ENCODE measurements at places on chromosomes 12 and 14. TPM values are rescaled to one million over a fixed set of nuclear protein-coding genes. Genes with fewer than 3 reads are reported as not detected.

DNA sequence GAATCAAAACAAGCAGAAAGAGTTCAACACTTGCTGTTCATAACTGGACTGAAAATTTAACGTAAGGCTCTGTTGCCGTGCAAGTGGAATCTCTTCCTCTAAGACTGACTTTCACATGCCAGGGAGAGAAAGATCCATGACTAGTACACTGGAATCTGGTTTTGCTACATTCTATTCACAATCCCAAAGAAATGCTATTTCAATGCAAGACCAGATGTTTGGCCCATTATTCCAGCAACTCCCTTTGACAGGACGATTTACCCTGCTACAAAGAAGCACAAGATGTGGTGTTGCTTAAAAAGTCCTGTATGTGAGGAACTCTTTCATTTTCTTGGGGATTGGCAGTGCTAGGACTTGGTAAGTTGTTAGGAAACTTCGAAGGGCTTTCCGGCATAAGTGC, 17.4 kb downstream of the RFC5 start:
- no peak for DNase-seq

- peak; percentile 19 for DNase-seq
Measured at GRCh38 chr14:96792591-96792990, 4.6 kb upstream of the VRK1 start.

GRCh38 chr14:66081594-66082376, 404.4 kb upstream of the CCDC196 start:
- no peak for DNase-seq

DNA sequence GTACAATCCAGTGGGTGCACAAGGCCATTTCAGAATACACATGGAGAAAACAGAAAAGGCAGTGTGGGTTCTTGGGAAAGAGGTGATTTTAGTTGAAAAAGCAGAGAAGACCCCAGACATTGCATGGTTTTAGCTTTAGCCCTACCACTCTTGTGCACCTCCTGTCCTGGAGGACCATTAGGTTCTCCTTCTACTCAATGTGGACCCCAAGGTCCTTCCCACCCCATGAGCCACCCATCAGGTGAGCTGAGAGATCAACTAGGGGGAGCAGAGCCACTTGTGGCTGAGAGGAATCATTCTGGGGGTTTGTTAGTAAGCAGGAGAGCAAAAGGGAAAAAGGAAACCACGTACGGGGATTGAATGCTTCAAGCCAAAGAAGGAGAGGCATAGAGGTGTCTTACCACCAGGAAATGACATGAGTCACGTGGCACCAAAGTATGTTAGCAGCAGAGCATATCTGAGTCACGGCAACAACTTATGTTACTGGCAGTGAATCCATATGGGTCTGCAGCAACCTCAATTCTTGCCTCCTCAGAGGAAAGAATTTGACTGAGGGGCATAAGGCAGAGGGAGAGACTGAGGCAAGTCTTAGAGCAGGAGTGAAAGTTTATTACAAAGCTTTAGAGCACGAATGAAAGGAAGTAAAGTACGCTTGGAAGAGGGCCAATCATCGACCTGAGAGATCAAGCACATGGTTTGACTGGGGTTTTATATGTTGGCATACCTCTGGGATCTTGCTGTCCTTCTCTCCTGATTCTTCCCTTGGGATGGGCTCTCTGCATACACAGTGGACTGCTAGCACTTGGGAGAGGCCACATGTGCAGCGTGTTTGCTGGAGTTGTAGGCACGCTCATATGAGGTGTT, 73.9 kb downstream of the HSD17B6 start:
- no peak for DNase-seq

SERPINA10 gene
- not detected for total RNA-seq

- DNase-seq, result no peak
Measured at GRCh38 chr14:63283884-63284248, 34.9 kb downstream of the GPHB5 start.

- DNase-seq, result no peak
Measured at GRCh38 chr12:49647827-49648711, 24.7 kb downstream of the PRPF40B start.

DNA sequence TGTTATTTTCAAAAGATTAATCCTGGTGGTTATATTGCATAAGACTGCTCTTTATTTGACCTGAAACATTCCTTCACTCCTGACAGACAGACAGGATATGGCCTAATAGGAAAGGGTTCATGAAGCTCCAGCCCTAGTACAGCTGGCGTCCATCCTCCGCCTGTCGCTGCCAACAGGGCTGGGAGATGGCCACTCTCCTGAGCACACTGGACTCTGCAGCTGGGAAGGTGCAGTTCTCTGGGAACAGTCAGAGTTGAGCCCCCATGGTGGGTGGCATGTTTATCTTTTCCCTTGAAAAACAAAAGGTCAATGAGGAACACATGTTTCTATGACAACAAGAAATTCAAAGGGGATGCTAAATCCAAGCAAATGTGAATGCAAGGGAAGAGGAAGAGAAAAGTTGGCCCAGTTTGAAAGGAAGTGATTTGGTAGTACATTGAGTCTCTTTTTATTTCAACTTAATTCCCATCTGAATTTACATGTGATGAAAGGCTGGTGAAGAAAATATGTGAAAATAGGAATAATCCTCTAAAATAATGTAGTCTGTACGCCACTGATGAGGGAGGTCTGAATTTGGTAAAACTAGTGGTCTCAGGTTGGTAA, 89.9 kb upstream of the DCN start:
- peak; percentile 19 for DNase-seq

- DNase-seq, result no peak
Measured at GRCh38 chr14:86852530-86852929, 1140.5 kb downstream of the GALC start.

HRK gene
- total RNA-seq, result not detected

DNA sequence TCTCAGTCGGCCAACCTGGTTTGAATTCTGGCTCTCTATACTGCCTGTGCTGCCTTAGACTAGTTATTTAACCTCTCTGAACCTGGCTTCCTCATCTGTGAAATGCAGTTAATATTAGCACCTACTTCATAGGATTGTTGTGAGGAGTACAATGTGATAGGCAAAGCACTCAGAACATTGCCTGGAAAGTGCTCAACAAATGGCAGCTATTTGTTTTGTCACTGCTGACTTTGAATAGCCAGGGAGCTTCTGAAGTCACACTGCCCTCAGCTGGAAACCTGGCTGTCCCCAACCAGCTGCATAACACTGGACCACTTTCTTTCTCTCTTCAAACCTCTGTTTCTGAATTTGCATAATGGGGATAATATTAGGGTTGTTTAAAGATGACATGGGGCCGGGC, 9.6 kb downstream of the TMEM30B start:
- no peak for DNase-seq

DDX47 gene
- total RNA-seq, result 46.4 TPM

GRCh38 chr14:20857207-20857606, 34.0 kb upstream of the RNASE3 start:
- DNase-seq, result no peak

PLEKHD1 gene
- total RNA-seq, result 0.55 TPM

- no peak for DNase-seq
Measured at GRCh38 chr14:90778571-90779255, 37.5 kb downstream of the TTC7B start.

DLGAP5 gene
- total RNA-seq, result 7.2 TPM

DNA sequence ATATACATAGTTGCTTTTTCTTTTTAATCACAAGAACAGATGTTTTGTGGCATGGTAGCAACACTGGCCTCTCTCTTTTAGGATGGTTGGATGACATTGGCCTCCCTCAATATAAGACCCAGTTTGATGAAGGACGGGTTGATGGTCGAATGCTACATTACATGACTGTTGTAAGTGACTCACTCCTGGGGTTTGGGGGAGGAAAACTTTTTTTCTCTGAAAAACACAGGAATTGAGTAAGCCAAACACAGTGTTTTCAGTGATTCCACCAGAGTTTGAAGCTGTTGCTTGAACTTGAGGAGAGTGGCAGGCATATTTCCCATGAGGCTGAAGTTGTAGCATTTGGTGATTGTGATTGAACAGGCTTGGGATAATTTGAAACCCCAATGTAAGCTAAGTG, 13.7 kb upstream of the REP15 start:
- DNase-seq, result no peak

- peak; percentile 14 for DNase-seq
Measured at GRCh38 chr14:100773331-100774163, 46.9 kb downstream of the DLK1 start.

DNA sequence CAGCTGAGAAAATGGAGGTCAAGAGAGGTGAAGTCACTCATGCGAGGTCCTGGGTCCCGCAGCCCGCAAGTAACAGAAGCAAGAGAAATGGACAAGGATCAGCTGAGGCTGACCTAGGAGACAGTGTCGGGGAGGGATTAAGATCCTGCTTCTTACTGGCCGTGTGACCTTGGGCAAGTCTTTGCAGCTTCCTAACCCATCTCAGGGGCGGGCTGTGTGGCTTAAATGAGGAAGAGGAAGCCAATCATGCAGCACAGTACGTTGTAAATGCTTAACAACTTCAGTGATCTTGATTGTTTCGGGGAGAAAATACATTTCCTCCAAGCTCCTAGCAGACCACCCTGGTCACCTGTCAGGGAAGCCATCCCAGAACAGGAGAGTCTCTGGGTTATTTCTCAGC, 7.1 kb upstream of the PGF start:
- DNase-seq, result no peak

ADSS1 gene
- 7.1 TPM for total RNA-seq

DNA sequence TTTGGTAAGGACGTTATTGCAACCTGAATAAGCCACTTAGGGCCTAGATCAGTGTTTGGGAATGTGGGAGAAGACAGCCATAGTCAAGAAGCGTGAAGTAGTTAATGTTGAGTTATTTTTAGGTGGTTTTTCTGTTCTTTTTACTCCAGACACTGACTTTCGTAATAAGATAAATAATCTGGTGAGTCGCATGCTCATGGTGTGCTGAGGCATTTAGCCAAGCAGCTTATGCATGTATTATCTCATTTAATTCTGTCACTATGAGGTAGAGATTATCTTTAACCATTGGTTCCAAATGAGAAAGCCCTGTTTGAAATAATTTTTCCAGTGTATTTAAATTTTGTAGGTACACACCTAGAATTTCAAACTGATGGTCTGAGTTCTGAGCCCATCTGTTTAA, 67.3 kb downstream of the RCOR1 start:
- no peak for DNase-seq

GRCh38 chr14:93533842-93534241, 103.1 kb downstream of the UNC79 start:
- DNase-seq, result peak; percentile 13

DNA sequence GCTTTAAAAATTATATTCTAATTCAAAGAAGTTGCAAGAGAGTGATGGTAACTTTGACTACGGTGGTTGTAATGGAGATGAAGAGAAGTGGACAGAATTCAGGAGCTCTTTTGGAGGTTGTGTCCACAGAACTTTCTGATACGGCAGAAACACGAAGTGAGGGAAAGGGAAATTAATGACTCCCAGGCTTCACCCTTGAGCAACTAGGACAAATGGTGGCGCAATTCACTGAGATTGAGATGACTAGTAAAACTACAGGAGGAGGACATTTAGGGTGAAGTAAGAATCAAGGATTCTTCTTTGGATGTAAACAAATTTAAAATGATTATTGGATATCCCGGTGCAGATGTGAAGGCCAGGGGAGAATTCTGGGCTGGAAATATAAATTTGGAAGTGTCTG, 212.6 kb downstream of the PTPRO start:
- no peak for DNase-seq

DNA sequence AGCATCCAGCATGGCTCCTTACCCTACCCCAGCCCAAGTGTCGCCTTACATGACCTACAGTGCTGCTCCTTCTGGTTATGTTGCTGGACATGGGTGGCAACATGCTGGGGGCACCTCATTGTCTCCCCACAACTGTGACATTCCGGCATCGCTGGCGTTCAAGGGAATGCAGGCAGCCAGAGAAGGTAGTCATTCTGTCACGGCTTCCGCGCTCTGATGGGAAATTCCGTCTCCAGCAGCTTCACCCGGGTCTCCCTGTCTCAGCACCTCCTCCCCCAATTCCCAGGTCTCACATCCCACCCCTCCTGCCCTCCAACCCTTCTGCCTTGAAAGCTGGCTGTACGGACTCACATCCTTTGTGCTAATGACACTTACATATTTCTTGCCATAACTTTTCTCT, 14.6 kb downstream of the PAX9 start:
- DNase-seq, result no peak

MYF6 gene
- total RNA-seq, result not detected

LMO3 gene
- 14.2 TPM for total RNA-seq

OR4Q2 gene
- not detected for total RNA-seq

GRCh38 chr12:5524116-5524768, 92.3 kb downstream of the NTF3 start:
- no peak for DNase-seq

GRCh38 chr12:27511031-27511722, 12.8 kb upstream of the PPFIBP1 start:
- no peak for DNase-seq

DNA sequence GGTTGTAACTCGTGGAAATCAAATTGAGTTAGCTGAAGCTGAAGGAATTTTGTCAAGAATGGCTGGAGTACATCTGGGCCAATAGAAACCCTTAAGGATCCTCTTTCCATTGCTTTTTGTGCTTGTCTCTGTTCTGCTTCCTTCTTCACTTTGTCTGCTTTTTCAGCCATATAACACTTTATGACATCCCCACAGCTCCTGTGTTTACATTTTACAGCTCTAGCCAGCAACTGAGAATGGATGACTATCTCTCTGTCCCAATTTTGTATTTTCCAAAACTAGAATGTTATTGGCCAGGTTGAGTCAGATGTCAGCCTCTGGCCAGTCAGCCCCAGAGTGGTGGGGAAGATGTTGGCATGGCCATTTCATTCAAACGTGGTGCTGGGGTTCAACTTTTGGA, 57.6 kb downstream of the PELI2 start:
- no peak for DNase-seq

DNA sequence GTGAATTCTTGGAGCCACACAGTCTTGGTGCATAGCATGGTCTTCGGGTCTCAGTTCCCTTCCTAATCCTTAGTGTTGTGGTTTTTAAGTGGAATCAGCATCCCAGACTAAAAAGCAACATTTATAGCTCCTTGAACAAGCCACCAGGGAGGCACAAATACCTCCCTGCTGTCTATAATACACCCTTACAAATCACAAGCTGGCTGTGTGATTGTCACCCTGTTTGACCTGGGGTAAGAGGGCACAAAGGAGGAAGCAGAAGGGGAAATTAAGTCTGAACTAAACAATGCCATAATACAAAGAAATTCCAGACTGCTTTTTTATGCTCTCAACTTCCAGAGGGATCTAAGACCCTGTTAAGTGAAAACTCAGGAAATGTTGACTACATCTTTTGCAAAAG, 7.7 kb upstream of the MMP19 start:
- no peak for DNase-seq

HOXC4 gene
- total RNA-seq, result 3.5 TPM

GPR132 gene
- 1.7 TPM for total RNA-seq

GRCh38 chr14:40985584-40985983, 621.1 kb upstream of the LRFN5 start:
- DNase-seq, result no peak

Data from stomach (tissue), 19 donors.